CD8-positive, alpha-beta memory T cell (primary cell): ENCODE measurements at places on chromosomes 5 and 9. TPM values are rescaled to one million over a fixed set of nuclear protein-coding genes. Genes with fewer than 3 reads are reported as not detected.

SNCB gene
- polyA plus RNA-seq: not detected

DNA sequence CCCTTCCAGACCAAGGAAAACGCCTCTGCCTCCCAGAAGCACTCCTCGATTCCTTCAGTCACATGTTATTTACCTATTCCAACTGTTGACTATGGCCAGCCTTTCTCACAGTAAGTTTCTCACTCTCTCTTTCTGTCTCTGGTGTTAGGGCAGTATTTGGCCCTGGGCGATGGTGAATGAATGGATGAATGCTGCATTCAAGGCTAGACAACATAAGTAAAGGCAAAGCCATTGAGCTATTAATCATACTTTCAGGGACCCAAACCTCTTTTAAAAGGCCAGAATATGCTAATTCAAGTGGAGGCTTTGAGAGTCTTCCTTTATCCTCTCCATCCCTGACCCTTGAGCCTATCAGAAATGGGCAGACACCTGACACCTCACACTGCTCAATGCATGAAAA is 78.5 kb downstream of the SEC61B start:
- no peak for DNase-seq

DNA sequence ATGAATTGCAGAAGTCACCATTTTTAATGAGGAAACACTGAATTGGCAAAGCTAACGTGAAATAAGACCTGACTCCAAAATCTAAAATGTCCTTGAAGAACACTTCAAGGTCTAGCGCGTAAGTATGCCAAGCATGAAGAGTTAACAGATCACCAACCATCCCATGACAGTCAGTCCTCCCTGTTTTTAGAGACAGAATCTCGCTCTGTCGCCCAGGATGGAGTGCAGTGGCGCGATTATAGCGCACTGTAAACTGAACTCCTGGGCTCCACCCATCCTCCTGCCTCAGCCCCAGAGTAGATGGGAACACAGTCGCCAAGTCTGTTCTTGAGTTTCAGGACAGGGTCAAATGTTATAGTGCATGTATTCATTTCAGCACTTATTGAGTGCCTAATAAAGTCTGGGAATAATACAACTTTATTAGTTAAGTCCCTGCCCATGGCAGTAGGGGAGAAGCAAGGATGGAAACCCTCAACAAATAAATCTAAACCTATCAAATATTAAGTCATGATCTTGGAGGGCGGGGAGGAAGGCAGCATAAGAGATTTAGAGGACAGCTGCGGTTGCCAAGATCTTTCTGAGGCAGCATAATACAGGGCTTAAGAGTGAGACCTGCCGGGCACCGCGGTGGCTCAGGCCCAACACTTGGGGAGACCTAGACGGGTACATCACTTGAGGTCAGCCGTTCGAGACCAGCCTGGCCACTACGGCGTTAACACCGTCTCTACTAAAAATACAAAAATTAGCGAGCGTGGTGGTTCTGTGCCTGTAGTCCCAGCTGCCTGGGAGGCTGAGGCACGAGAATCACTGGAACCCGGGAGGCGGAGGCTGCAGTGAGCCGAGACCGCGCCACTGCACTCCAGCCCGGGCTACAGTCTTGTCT is 1.1 kb downstream of the ATPSCKMT start:
- no peak for DNase-seq

GRCh38 chr5:32462618-32463017 is 18.1 kb upstream of the ZFR start:
- DNase-seq: no peak

SLC6A18 gene
- polyA plus RNA-seq: not detected

- no peak for DNase-seq
These were observed 56.9 kb upstream of the ASS1 start for GRCh38 chr9:130387905-130388304.

GRCh38 chr9:80117031-80117430 is 545.3 kb downstream of the TLE4 start:
- no peak for DNase-seq

- no peak for DNase-seq
These were observed 51.0 kb downstream of the FER start for GRCh38 chr5:108798513-108799265.

DBH gene
- not detected for polyA plus RNA-seq

GALNT12 gene
- polyA plus RNA-seq: 5.2 TPM

DNA sequence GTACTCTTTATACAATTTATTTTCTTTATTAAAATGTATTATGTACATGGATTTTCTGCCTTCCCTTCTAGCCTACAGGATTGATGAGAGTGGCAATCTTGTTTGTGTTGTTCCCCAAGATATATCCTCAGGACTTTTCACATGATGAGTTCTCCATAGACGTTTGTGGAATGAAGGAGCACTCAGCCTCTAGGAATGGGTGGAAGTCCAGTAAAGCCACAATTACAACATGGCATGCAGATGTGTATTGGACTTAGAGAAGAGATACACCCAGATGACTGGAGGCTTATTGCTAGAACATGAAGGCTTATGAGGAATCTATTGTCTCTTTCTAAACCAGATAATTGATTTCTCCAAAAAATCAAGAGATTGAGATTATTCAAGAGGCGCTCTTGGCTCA is 8.2 kb upstream of the DOCK2 start:
- no peak for DNase-seq

DNA sequence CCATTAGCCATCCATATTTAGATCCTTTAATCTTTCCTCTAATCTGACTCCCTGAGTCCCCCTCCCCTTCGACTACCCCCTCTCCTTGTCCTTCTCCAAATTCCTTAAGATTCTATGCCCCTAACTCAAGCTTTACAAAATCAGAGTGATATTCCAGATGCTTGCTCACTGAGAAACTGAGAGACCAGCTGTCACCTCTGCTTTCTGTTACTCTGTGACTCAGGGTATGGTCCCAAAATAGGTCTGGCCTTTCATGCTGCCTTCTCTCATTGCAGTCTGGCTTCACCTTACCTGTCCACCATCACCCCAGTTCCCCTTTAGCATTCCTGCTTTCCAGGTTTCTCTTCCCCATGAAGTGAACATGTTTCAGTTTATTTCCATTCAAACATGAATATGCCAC is 383.3 kb upstream of the SLC30A5 start:
- DNase-seq: no peak

DNA sequence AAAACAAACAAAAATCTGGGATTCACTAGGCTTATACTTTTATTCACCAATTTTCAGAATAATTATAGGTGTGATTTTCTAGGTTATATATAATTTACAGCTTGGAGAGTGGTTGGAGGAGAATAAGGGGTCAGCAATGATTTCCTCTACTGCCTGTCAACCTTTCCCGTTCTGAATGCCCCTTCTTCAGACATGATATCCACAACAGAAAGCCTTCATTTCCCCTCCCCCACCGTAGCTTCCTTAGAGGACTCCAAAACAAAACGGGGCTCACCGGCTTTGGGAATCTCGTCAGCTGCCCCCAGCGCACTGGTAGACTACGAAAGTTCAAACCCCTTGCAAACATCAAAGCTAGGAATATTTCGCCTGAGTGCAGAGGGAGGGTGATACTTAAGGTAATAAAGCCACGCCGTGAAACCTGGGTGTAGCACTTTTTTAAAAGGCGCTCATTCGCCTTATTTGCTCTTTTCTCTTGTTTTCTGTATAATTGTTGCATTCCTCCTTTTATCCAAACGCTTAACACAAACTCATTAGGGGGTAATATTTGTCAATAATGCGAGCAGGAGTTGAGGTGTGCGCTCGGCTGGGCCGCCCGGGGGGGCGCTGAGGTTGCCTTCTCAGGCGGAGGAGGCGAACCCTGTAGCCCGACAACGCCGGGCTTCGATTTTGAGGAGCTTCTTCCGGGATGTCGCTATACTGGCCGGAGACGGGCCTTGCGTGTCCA is 2.4 kb downstream of the OTP start:
- no peak for DNase-seq

NMUR2 gene
- not detected for polyA plus RNA-seq

MARCOL gene
- not detected for polyA plus RNA-seq

- DNase-seq: no peak
These were observed 83.8 kb upstream of the IL6ST start for GRCh38 chr5:56078278-56079156.

GRCh38 chr5:24222876-24223275 is 421.9 kb downstream of the CDH10 start:
- no peak for DNase-seq
